ENCODE measurements at places on chromosomes 11 and 22.

DNA sequence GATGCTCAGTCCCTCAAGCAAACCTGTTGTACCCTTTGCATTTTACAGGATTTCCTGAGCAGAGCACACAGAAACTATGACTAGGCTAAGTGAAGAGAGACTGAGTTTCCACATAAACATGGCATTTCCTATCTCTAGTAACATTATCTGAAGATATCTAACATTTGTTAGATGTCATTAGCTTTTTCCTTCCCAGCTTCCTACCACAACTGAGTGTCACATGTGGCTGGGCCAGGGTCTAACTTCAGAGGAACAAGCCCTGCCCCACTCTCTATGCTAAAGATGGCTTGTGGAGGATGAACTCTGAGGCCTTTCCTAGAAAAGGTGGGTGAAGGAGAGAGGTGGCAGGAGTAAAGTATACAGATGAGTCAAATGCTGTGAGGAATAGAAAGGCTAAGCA lies 16.5 kb downstream of the C22orf42 start:
- DNase-seq = no peak

GRCh38 chr11:64183890-64184289 lies 2.1 kb upstream of the STIP1 start:
- no peak for DNase-seq

DNA sequence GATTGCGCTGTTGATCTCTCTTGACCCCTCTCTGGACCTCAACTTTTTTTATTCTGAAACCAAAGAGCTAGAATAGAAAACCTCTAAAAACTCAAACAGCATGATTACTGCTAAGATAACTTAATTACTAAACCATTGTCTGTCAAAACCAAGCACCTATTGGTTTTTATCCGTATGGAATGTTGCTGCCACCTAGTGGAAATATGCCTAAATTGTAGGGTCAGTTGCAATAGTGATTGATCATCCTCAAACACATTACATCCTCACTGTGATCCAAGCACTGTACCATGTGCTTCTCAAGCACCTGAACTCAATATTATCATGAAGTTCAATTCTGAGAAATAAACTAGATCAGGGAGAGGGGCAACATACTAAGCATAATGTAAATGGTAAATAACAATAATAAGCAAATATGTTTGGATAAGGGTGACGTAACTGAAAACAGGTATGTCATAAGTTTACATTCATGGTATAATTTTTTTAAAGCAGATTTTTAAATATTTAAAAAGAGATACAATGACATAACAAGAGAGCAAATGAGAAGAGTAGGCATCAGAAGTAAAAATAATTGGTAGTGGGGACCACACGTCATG lies 3.8 kb upstream of the OR5A2 start:
- no peak for DNase-seq

- DNase-seq = no peak
These were observed 1079.0 kb upstream of the TENM4 start for GRCh38 chr11:80519596-80520506.

GRCh38 chr11:57597461-57597915 lies at the start of gene SERPING1:
Gene SERPING1, plus strand, starts transcription at chr11:57597685. Its CDS starts 586 bp downstream, at chr11:57598271.
- no peak for DNase-seq

- no peak for DNase-seq
These were observed 29.5 kb downstream of the CARD18 start for GRCh38 chr11:105109855-105110687.

DNA sequence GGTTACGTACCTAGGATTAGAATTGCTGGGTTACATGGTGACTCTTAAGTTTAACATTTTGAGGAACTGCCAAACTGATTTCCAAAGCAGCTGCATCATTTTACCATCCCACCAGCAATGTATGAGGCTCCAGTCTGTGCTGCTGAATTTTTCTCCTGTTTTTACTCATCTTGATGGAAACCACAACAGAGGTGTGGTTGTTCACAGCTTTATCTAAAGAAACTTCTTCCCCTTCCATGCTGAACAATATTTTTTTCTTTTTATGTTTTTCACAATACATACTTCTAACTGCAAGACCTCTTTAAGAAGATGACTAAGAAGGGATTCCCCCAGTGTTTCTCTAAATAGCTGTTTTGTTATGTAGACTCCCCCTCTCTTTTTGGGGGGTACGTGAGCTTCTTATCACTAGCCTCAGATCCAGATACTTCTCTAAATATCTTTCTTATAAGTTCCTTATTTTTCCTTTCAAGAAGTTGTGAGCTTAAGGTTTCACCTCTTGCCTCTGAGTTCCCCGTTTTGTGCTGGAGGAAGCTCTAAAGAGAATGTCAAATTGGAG lies 24.0 kb downstream of the TCP11L1 start:
- no peak for DNase-seq
